ENCODE measurements at places on chromosomes 6 and 20.

DNA sequence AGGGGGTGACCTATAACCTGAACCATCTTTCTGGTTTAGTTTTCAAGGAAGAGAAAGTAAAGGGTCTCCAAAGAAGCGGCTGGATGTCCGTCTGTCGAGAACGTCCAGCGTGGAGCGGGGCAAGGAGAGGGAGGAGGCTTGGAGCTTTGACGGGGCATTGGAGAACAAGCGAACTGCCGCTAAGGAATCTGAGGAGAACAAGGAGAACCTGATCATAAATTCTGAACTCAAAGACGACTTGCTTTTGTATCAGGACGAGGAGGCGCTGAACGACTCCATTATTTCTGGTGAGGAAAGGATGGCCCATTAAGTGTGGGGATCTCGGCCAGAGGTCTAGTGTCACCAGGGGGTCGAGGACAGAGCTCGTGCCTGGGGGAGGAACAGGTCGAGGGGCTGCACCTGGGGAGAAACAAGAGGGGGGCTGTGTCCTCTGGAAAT is 159.2 kb downstream of the SYCP2 start:
- DNase-seq: no peak

DNA sequence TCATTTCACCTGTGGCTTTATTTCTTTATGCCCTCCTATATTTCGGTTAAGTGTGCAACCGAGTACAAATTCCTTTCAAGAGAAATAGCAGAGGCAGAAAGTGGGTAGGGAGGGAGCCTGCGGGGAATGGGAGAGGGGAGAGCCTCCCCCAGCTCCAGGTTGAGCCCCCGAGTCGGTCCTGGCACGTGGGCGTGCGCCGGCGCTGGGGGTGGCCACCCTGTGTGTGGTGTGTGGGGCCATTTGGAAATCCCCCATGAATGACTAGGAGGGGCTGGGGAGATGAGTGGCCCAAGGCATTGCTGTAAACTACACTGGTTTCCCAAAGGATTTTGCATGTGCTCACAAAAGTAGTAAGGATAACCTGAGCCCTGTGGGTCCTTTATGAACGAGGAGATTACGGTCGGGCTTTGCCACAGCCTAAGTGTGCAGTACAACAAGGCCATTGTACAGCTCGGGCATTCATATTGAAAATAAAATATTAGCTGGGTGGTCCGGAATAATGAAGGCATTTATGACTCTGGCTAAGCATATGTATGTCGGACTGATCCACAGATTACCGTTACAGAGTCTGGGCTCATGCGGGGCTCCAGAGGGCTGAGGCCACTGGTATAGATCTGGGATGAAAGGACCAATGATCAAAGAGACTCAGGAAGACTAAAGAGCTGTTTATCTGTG is 84.5 kb upstream of the RALGAPA2 start:
- no peak for DNase-seq

DNA sequence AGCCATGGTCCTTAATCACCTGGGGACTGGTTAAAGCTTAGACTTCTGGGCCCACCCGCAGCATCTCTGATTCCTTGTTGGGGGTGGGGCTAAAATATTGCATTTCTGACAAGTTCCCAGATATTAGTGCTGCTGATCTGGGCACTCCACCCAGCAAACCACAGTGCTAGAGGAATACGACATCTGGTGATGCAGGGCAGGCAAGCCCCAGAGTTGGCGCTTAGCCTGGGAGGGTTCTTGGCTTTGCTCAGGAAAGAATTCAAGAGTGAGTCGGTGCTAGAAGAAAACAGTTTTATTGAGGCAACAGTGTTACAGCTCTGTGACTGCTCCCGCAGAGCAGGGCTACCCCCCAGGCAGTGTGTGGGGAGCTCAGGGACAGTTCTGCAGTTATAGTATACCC is 210.7 kb downstream of the TFAP2C start:
- no peak for DNase-seq

- DNase-seq: no peak
Measured at GRCh38 chr20:20010639-20011500, 6.3 kb upstream of the NAA20 start.

GRCh38 chr20:32686530-32687179 is 12.9 kb upstream of the C20orf203 start:
- DNase-seq: no peak

DNA sequence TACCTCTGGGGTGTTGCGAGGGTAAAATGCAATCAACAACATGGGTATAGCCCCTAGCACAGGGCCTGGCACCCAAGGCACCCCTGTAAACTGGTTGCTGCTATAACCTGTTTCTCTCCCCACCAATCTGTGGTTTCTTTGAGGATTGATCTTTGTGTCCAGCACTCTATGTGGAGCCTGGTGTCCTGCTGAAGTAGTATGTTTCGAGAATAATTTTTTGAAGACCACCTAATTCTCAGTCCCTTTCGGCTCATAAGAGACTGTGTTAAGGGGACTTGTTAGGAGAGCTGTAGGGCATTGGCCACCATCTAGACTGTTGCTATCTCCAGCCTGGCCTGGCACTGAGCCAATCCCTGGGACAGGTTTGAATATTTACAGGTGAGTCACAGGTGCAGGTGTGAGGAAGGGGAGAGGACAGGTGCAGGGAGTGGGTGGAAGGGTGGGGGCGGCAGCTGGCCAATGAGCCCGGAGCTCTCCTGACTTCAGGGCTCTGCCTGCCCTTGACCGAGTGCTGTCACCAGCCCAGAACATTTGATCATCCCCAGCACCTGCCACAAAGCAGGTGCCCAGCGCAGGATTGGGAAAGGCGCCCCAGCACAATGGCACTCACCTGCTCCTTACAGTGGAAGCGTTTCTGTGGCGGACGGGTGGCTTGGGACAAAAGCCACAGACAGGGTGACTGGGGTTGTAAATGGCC is 8.1 kb upstream of the C20orf144 start:
- no peak for DNase-seq

GRCh38 chr6:100228437-100228833 is 234.4 kb upstream of the MCHR2 start:
- DNase-seq: no peak

- DNase-seq: no peak
Measured at GRCh38 chr20:48858075-48858790, 30.4 kb upstream of the PREX1 start.

- no peak for DNase-seq
Measured at GRCh38 chr6:90536520-90536919, 50.4 kb downstream of the MAP3K7 start.

DNA sequence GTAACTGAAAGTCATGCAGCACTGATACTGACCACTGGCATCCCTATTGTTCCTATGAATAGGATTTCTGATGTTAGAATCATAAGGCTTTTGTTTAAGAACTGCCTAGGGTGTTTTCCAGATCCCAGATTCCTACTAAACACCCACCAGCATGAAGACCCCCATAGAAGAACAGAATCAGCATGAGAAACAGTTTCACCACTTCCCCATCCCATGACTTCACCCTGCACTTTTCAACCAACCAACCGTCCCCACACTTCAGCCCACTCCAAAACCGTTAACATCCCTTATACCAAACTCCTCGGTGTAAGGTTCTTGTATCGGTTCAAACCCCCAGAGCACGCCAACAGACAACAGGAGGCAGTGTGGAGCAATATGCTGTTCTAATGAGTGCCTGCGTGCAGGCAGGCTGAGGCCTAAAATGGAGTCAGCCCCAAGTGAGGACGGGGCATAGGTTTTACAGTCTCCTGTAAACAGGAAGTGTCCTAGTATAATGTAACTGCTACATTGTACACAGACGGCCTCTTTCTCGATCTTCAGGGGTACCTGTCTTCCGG is 11.4 kb upstream of the SSTR4 start:
- DNase-seq: no peak

GRCh38 chr6:20647585-20647984 is 113.3 kb downstream of the CDKAL1 start:
- no peak for DNase-seq

GRCh38 chr6:62400521-62401259 is 114.7 kb upstream of the KHDRBS2 start:
- DNase-seq: no peak

DNA sequence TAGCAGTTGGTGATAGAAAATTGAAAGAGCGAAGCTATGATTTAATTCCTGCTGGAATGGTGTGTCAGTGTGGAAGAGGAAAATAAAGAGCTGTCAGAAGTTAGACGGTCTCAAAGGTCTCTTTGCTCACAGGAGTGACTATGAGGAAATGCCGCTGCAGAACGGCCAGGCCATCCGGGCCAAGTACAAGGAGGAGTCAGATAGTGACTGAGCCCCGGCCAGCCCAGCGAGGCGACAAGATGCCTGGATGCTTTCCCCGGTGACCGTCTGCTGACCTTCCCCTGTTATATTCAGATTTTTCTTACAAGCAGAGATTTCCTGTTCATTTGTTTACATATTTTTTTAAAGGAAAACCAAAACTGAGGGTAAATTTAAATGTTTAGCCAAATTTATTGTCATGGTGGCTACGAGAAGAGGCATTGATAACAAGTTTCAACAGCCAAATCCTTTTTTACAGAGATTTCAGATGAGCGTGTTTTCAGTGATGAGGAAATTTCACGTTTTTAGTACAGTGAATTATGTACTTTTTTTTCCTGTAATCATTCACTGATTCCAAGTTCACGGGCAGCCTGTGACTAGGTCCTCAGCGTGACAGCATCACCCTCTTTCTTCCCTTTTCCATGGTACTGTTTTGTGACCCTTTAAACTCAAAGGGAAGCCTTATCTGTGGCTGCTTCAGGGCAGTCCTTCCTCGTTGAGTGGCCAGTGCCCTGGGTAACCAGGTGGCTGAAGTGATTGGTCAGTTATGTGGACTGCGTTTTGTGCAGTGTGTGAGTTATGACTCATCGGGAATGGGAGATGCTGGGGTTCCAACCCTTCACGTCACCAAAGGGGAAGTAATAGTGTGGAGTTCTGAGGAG is 12.6 kb downstream of the DYNLT1 start:
- DNase-seq: no peak
